CD4-positive, CD25-positive, alpha-beta regulatory T cell (primary cell): ENCODE measurements at places on chromosomes 7 and 10.

GRCh38 chr10:21502348-21502740 is 23.1 kb downstream of the SKIDA1 start:
- no peak for DNase-seq

GRCh38 chr7:155323001-155323638 is 25.4 kb downstream of the INSIG1 start:
- DNase-seq: no peak

GRCh38 chr10:43671659-43672531 is 23.2 kb upstream of the ZNF32 start:
- peak; percentile 32 for DNase-seq

- DNase-seq: no peak
Measured at GRCh38 chr10:85645926-85646711, 720.5 kb downstream of the GRID1 start.

DNA sequence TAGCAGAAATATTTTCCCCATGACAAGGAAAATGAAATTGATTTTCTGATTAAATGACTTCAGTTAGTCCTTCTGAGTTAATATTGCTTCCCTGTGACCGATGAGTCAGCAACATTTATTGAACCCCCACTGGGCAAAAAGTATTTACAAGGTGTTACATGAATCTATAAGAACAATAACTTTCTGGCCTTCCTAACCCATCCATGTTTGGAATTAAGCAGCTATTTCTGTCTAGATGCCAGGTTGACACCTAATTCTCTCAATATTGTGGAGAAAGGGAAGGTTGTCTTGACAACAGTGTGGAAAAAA is 112.9 kb upstream of the JAZF1 start:
- no peak for DNase-seq

GRCh38 chr7:18978108-18978495 is 139.3 kb downstream of the TWIST1 start:
- no peak for DNase-seq

DNA sequence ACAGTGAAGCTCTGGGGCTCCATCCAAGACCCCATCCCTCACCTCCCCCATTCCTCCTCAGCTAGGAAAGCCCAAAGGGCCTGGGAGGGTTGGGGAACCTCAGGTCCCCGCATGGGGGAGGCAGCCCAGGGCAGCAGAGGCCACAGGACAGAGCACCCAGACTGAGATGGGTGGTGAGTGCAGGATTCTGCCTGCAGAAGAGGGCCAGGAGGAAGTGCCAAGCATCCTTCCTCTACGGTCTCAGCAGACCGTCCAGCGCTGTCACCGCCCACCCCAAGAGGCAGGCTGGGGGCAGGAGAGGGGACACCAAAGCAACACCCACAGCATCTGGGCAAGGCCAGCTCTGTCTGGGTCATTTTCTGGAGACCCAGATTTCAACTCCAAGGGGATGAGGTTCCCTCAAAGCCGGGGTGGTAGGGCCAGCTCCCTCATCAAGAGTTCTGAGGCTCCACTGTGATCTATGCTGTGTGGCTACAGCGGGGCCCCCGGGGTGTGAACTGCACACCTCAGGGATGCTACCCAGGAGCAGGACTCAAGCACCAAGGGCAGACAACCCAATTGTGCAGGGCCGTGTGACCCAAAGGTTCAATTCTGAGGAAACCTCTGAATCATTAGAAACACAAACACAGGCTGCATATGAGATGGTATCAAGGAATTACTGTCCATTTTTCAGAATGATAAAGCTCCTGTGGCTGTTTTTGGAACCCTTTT is 46.8 kb downstream of the CAMK2B start:
- DNase-seq: no peak

DNA sequence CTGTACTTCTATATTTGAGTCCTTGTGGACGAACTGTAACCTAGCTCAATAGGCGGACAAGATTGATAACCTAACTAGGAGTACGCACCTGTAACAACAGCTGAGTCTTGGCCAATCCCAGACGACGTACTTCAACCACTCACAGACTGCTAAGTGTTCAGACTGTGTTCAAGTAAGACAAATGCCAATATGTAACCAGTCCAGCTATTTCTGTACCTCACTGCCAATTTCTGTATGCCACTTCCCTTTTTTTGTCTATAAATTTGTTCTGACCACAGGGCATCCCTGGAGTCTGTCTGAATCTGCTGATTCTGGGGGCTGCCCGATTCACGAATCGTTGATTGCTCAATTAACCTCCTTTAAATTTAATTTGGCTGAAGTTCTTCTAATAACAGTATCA is 32.2 kb downstream of the HACD1 start:
- DNase-seq: no peak

DNA sequence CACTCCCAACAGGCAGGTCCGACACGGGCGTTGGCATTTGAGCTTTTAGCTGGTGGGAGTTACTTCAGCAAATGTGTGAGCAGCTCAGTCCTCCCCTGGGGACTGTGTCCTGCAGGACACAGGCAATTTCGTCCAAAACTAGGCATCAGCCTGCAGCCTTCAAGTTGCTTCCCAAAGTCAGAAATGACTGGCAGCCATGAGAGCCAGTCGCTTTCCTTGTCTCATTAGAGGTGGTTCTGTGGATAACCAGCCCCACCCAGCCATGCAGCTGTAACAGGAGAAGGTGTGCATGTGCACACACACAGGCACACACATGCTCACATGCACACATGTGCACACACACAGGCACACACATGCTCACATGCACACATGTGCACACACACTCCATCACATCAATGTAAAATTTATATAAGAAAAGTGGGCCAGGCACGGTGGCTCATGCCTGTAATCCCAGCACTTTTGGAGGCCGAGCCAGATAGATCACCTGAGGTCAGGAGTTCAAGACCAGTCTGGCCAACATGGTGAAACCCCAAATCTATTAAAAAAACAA is 138.8 kb upstream of the TCERG1L start:
- DNase-seq: no peak

GRCh38 chr7:40611095-40611871 is 476.5 kb downstream of the SUGCT start:
- DNase-seq: no peak

DNA sequence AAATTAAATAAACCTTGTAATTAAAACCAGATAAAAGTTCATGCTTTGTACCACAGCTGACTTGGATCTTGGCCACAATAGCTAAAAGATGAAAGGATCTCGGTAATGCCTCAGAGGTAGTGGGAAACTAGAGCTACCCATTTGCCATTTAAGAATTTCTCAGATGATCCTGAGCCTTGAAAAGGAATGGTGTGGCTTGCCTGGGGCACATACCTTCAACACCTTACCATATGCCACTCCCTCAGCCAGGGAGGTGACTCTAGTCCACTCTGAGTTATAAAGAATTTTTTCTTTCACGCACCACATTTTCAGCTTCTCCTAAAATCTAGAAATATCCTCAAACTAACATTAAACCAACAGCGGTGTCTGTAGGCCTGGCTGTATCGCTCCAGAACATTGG is 516.3 kb upstream of the TEX47 start:
- no peak for DNase-seq

- DNase-seq: no peak
Measured at GRCh38 chr10:44513591-44513990, 128.7 kb upstream of the CXCL12 start.
